ENCODE measurements at places on chromosomes 7 and 10.

- no peak for DNase-seq
Measured at GRCh38 chr10:71343392-71343773, 24.3 kb downstream of the SLC29A3 start.

GRCh38 chr10:16989826-16990293, 139.8 kb downstream of the CUBN start:
- no peak for DNase-seq

DNA sequence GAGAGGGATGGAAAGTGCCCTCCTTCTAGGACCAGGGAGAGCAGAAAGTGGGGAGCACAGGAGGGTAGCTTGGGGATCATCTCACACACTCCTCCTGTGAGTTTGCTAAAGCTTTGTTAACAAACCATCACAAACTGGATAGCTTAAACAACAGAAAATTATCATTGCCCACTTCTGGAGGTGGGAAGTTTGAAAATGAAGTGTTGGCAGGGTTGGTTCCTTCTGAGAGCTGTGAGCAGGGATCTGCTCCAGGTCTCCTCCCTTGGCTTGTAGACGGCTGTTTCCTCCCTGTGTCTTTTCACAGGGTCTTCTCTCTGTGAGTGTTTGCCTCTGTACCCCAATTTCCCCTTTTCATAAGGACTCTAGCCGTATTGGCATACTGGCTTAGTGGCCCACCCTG, 32.0 kb upstream of the CXCL12 start:
- DNase-seq: no peak

- DNase-seq: no peak
Measured at GRCh38 chr10:17622061-17622460, 4.9 kb upstream of the HACD1 start.

- DNase-seq: no peak
Measured at GRCh38 chr7:2824678-2825461, 19.2 kb downstream of the GNA12 start.

DNA sequence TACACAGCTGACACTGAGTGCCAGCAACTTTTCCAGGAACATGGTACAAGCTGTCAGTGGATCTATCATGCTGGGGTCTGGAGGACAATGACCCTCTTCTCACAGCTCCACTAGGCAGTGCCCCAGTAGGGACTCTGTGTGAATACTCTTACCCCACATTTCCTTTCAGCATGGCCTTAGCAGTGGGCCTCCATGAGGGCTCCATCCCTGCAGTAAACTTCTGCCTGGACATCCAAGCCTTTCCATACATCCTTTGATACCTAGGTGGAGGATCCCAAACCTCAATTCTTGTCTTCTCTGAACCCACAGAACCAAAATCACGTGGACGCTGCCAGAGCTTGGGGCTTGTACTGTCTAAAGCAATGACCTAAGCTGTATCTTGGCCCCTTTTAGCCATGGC, 116.8 kb downstream of the IQUB start:
- no peak for DNase-seq

GRCh38 chr10:98170249-98171117, 36.0 kb downstream of the R3HCC1L start:
- no peak for DNase-seq

DNA sequence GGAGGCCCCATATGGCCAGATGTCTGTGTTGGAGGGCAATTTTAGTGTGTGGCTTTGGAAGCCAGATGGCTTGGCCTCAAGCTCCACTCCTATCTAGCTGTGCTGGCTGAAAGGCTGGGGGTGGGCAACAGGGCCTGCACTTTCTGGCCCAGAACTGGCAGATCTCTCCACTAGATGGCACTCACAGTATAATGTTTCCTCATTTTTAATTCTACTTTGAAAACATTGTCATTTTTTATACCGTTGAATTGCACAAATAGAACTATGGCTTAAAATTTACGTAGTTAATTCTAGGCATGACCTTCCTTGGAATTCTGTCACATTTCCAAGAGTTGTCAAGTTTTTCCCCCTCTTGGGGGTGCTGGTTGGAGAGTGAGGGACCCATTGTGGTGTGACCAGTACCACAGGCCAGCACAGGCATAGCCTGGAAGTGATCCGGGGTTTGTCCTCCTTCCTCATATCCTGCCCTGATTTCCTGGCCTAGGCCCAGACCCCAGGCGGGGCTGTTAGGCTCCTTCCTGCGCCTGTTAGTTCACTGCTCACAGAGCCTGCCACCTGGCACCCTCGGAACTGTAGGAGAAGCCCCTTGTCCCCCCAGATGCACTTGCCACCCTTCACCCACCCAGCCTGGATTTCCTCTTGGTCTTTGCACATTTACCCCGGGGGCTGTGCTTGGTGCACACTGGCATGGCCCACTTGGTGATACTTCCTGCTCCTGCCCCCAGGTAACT, 52.8 kb downstream of the ARHGAP22 start:
- no peak for DNase-seq

- DNase-seq: no peak
Measured at GRCh38 chr7:93036149-93036640, 81.6 kb downstream of the SAMD9 start.

DNA sequence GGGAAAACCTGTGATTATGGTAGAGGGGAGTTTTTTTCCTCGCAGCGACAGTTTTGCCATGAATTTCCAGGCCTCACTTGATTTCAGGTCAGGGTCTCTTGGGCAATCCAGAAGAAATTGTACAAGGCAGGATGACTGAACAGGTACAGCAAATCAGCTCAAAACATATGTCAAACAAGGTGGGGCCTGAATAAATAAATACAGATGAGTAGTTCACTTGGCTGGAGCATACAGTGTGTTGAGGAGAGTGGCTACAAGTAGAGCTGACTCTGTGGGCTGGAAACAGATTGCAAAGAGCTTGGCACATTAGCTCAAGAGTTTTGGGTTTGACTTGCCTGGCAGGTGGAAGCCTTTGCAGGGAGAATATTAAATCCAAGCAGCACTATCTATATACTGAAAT, 15.0 kb downstream of the GIMAP8 start:
- DNase-seq: no peak

GRCh38 chr7:25093268-25093826, 31.7 kb downstream of the CYCS start:
- DNase-seq: no peak

DNA sequence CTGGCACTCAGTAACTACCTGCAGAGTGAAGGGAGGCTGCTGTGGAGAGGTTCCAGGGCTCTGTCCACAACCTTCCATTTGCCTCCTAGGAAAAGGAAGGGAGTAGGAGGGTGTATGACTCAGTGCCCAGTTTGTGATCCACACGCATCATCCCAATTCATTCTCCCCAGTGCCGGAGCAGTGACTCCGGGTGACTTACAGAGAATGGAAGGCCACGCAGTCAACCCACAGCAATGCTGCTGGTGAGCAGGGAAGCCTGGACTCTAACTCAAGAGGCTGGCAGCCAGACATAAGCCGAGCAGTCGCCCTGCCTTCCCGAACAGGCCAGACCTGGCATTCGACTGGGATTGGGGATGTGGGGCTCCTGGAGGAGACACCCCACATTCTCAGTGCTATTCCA, 139.9 kb downstream of the SH3PXD2A start:
- peak; percentile 73 for DNase-seq

DNA sequence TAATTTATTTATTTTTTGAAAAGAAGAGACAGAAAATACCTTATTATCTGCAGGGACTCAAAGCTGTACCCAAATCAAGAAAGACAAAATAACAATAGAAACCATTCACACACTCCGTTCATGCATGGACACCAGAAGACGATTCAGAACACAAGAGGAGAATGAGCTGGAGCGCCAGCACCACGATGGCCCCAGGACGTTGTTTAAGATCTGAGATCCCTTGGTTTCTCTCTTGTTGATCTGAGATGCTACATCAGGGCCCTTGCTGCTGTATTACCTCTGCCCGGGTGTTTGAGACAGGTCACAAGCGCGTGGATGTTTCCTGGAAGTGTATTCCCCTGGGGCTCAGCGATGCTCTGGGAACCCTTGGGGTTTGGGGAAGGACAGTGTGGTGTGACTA, 46.8 kb downstream of the CHST3 start:
- no peak for DNase-seq

- no peak for DNase-seq
Measured at GRCh38 chr7:84055904-84056605, 138.5 kb downstream of the SEMA3A start.

DNA sequence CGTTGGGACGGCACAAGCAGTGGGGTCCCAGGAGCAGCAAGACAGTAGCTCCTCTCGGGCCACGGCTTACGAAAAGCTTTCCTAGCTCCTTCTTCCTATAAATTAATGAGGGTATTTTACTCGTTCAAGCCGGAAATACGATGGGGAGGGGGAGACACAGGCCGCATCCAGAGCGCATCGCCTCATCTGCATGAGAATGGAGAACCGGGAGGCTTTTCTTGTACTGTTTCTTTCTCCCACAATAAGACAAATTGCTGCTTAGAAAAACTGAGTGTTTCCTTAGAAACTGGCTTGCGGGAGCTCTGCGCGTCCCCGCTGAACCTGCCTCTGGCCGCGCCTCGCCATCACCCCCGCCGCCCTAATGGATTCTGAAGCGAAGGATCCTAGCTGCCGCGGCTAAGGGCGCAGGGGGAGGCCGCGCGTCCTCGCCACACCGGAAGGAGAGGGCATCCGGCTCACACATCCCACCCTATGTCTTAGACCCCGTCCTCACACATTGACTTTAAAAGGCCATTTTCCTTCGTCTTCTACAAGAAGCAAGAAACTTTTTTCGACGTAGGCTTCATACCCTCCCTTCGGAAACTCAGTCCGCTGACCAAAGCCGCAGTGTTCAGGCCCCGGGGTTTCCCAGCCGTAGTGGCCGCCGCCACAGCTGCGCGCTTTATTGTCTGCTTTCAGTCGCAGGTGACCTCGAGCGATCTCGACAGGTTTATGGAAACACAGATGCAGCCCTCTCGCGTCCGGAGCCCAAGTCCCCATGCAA, 8.8 kb downstream of the NXPH1 start:
- no peak for DNase-seq

- no peak for DNase-seq
Measured at GRCh38 chr10:113504423-113504822, 48.4 kb upstream of the HABP2 start.

DNA sequence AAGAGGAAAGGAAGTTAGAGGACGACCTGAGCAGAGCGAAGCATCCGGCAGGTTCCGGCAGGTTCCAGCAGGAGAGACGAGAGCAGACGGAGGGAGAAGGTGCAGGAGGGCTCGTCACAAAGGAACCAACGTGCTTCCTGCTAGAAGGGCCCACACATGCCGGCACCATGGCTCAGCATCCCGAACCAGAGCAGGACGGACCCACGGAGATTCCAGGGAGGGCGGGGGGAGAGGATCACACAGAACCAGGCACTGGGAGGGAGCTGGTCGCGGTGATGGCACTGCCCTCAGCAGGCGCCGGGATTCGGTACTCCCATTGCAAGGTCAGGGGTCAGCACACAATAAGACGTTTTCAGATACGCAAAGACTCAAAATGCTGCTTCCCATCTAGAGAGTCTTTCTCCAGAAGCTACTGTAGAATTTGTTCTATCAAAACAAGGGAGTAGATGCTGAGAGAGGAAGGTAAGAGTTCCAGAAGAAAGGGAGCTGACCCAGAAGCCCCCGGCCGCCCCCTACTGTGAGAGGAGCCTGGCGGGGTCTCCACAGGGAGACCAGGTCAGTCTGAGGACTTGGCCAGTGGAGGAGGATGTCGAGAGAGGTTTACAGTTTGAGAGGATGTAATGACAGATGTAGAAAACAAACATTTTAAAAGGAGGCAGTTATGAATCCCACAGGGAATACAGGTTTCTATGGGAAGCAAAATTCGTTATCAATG, 23.6 kb upstream of the PWWP2B start:
- no peak for DNase-seq

DNA sequence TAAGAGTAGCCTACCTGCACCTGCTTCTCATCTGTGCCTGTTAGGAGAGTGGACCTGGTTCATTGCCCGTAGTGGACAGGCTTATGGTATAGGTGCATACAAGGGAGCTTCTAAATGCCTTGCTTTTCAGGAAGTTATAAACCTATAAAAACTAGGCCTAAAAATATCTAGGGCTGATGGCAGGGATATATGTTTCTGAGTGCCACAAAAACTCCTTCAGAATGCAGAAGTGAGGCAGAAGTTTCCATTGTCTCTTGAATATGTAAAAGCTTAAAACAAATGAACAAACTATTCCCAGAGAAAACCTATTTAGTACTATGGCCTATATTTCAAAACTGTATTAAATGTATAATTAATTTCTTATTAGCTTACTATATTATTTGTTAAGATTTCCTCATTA, 91.8 kb downstream of the RNLS start:
- no peak for DNase-seq

DNA sequence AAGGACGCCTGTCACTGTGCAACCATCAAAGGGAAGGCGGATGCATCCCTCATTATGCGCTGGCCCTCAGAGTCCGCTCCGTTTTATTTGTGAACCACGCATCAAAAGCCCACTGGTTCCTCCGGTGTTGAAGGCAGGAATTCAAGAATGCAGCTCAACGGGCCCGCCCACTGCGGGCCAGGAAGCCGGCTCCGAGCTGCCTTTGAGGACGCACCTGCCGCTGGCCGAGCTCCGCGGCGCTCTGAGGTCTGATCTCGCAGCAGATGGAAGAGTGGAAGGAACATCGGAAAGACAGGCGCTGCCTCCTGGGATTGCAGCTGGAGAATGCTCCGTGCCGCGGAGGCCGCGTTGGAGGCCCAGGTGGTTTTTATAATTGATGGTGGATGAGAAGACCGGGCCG, 56.9 kb upstream of the ADGRA1 start:
- no peak for DNase-seq

DNA sequence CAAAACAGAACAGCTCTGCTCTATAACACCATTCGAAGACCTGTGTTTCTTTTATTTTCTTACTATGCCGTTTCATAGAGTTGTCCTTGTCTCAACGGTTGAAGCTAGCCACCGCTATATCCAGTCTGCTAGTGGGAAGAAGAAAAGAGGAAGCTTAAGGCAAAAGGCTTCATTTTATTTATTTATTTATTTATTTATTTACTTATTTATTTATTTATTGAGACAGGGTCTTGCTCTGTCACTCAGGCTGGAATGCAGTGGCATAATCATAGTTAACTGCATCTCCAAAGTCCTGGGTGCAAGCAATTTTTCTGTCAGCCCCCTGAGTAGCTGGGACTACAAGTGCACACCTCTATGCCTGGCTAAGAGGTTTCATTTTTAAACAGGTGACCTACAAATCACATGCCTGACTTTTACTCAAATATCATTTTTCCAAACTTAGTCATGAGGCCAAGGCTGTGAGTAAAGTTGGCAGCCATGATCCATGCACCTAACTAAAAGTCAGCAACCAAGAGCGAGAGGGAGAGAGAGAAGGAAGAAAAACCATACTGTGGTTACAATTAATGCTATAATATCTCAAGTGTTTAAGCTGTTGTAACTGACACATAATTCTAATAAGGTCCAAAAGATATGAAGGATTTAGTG, 1305.3 kb upstream of the LRRTM3 start:
- no peak for DNase-seq

- no peak for DNase-seq
Measured at GRCh38 chr10:70162892-70163201, 7.5 kb downstream of the SAR1A start.

GRCh38 chr7:132569884-132570614, 6.2 kb downstream of the PLXNA4 start:
- DNase-seq: no peak
